ENCODE measurements at places on chromosomes 5 and 9. TPM values are rescaled to one million over a fixed set of nuclear protein-coding genes. Genes with fewer than 3 reads are reported as not detected.

Gene PTGDS
- total RNA-seq: 30.8 TPM

Gene LCN15
- not detected for total RNA-seq

Gene GLT6D1
- not detected for total RNA-seq

Gene GLRA1
- total RNA-seq: not detected

- no peaks in the 10 kb centered on the region for H3K36me3 ChIP-seq
- DNase-seq: peak; percentile 61
- no peaks in the 10 kb centered on the region for H3K4me1 ChIP-seq
- no peak overlapping the region for H3K4me3 ChIP-seq
- H3K27me3 ChIP-seq: no peaks in the 10 kb centered on the region
These were observed 299.4 kb downstream of the COX7C start for GRCh38 chr5:86917117-86917579.

DNA sequence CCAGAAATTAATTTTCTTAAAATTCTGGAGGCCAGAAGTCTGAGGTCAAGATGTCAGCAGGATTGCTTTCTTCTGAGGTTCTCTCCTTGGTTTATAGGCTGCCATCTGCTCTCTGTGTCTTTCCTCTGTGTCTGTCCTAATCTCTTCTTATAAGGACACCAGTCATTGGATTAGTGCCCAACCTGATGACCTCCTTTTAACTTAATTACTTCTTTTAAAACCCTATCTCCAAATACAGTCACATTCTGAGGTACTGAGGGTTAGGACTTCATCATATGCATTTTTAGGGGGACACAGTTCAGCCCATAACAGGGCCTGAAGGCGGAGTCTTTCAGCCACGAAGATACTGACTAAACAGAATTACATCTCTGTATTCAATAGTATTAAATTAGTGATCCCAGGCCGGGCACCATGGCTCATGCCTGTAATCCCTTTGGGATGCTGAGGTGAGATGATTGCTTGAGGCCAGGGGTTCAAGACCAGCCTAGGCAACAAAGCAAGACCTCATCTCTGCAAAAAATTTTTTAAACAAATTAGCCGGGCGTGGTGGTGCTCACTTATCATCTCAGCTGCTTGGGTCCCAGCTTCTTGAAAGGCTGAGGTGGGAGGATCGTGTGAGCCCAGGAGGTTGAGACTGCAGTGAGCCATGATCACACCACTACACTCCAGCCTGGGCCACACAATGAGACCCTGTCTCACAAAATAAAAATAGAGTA lies 5.9 kb upstream of the RPS6 start:
- no peak for DNase-seq
- H3K36me3 ChIP-seq: no peaks in the 10 kb centered on the region
- no peak overlapping the region for H3K27ac ChIP-seq
- H3K4me1 ChIP-seq: no peaks in the 10 kb centered on the region
- H3K4me3 ChIP-seq: no peak overlapping the region
- H3K27me3 ChIP-seq: no peaks in the 10 kb centered on the region

GRCh38 chr9:34988218-34989002 lies 1.1 kb upstream of the DNAJB5 start:
- peaks cover 33% of the 10 kb centered on the region for H3K4me1 ChIP-seq
- peak overlapping the region; percentile 25 for H3K27ac ChIP-seq
- DNase-seq: no peak
- no peaks in the 10 kb centered on the region for H3K27me3 ChIP-seq
- no peaks in the 10 kb centered on the region for H3K36me3 ChIP-seq
- peak overlapping the region; percentile 71 for H3K4me3 ChIP-seq

DNA sequence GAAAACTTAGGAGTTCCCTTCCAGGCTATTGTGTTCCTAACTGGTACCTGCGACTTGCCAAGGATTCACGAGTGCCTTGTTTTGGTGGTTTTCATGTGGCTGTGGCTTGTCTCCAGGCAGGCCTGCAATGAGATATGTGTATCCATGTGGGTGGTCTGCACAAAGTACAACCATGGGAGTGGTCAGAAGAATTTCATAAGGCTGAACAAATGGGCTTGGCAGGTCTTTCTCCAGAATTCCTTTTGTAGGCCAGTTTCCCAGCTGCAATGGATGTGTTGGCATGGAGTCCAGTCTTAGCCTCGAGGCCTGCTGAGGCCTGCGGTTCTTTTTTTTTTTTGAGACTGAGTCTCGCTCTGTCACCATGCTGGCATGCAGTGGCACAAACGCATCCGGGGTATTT lies 28.8 kb upstream of the MELK start:
- H3K27me3 ChIP-seq: no peaks in the 10 kb centered on the region
- H3K4me1 ChIP-seq: no peaks in the 10 kb centered on the region
- no peaks in the 10 kb centered on the region for H3K36me3 ChIP-seq
- no peak overlapping the region for H3K27ac ChIP-seq
- peak; percentile 59 for DNase-seq

DNA sequence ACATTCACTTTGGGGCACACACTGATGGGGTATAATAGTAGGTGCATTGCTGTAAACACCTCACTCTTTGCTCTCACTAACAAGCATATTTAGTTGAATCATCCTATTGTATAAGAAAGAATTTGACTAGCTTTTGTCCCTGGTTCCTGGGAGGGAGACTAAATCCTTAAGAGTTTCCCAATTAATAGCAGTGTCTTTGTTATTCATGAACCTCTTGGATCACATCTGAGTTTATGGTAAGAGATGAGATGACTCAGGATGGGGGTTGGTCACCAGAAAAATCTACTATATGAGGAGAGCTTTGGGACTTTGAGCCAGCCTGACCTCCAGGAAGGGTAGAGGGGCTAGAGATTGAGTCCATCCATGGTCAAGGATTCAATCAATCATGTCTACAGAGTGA lies 56.8 kb downstream of the PUM3 start:
- H3K27ac ChIP-seq: no peak overlapping the region
- DNase-seq: no peak
- H3K4me3 ChIP-seq: no peak overlapping the region
- peaks cover 31% of the 10 kb centered on the region for H3K36me3 ChIP-seq
- no peaks in the 10 kb centered on the region for H3K27me3 ChIP-seq
- H3K4me1 ChIP-seq: no peaks in the 10 kb centered on the region

DNA sequence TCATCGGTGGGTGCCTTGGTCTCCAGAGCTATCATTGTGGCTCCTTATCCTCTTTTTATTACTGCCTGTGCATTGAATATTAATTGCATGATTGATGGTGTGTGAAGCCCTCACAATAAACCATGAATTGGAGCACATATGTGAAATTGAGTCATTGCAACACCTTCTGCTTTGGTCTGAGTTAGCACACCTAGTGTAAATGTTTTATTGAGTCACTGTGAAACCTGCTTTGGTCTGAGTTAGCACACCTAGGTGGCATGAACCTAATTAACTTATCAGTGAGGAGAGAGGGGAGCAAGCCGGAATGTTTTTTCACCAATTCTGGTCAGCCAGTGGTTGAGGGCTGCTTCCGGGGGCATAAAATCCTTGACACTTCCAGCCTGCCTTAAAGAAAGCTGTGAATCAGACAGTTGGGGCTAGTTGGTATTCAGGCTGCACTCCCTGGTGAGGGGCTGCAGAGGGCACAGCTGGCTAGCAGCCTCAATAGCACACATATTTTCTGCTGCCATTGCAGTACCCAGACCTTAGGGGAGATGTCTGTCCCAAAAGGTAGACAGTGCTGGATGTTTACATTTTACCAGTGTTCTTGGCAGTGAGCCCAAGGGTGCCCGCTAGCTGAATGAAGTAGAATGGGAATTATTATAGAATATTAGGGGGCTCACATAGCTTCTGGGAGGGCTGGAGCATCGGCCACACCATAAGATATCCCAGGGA lies 76.5 kb upstream of the GOLM1 start:
- no peak overlapping the region for H3K27ac ChIP-seq
- H3K4me1 ChIP-seq: no peaks in the 10 kb centered on the region
- H3K4me3 ChIP-seq: no peak overlapping the region
- H3K27me3 ChIP-seq: no peaks in the 10 kb centered on the region
- no peak for DNase-seq

DNA sequence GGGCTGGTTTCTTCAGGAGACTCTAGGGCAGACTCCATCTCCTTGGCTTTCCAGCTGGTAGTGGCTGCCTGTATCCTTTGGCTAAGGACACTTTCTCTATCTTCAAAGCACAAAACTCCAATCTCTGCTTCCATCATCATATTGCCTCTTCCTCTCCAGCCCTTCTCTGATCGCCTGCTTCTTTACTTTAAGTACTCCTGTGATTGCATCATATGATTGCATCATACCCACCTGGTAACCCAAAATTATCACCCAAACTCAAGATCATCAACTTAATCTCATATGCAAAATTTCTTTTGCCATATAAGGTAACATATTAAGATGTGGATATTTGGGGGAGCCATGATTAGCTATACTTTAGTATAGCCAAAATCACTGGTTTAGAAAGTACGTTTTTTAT lies 1092.6 kb upstream of the CDH6 start:
- H3K4me1 ChIP-seq: no peaks in the 10 kb centered on the region
- no peak for DNase-seq

GRCh38 chr5:135245521-135246499 lies 153.2 kb downstream of the MACROH2A1 start:
- H3K4me1 ChIP-seq: peaks cover 45% of the 10 kb centered on the region
- peak; percentile 23 for DNase-seq
- H3K27ac ChIP-seq: peak overlapping the region; percentile 85
- H3K27me3 ChIP-seq: no peaks in the 10 kb centered on the region
- H3K36me3 ChIP-seq: no peaks in the 10 kb centered on the region
- H3K4me3 ChIP-seq: no peak overlapping the region

GRCh38 chr5:56449071-56449640 lies 216.0 kb upstream of the ANKRD55 start:
- H3K36me3 ChIP-seq: no peaks in the 10 kb centered on the region
- DNase-seq: no peak
- no peaks in the 10 kb centered on the region for H3K4me1 ChIP-seq
- no peaks in the 10 kb centered on the region for H3K27me3 ChIP-seq
- H3K27ac ChIP-seq: no peak overlapping the region
- H3K4me3 ChIP-seq: no peak overlapping the region

DNA sequence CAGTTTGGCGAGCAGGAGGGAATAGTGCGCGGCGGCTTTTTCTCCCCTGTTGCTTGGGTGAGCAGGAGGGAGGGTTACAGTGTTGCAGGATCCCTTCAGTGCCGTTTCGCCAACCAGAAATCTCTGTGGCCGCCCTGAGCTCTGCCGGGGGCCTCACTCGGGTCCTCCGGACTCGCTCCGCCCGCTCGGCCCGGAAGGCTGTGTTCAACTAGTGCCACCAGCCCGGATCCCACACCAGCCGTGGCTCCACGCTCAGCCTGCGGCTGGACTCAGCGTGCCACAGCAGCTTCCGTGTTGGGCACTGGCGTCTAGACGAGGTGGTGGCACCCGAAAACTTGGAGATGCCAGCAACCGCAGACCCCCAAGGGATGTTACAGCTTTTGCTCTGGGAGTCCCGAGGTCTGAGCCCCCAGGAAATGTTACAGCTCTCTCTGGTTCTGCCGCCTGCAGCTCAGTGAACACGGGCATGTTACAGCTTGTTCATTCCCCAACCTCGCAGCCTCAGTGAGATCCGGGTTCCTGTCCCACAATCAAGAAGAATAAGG lies 16.0 kb upstream of the OR13C9 start:
- no peaks in the 10 kb centered on the region for H3K4me1 ChIP-seq
- H3K4me3 ChIP-seq: no peak overlapping the region
- H3K27me3 ChIP-seq: no peaks in the 10 kb centered on the region
- H3K27ac ChIP-seq: no peak overlapping the region
- H3K36me3 ChIP-seq: no peaks in the 10 kb centered on the region

DNA sequence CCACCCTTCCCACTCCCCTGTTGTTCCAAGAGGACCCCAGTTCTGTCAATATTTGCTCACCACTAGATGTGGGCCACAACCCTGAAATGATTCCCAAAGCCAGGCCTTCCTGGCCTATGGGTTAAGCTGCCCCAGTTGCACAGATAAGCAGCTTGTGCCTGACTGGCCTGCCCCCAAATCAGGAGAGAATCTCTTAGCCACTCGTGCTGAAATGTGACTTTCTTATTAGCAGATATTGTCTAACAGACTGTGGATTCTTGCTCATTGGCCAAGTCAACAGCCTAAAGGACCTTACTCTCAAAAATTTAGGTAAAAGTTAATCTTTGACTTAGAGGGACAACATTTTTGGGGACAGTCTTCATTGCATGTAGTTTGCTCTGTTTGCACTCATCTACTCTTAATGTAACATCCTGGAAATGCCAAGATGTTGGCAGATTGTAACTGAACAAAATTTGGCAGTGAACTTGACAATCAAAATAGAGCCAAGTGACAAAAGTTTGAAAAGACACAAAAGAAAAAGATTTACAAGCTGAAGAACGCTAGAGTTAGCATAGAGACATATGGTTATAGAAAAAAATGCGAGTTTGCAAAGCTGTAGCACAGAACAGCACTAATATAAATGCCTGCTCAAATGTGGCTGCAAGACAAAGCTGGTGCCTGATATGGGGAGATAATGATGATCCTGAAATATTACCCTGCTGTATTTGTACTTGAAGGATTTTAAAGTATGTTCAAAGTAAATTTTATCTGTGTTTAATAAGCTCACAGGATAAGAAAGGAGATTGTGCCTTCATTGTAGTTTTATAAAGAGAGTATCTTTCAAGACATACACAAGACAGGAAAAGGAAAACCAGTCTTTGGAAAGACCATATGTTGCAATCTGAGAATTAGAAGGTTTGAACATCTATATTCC lies 29.0 kb upstream of the FSD1L start:
- no peaks in the 10 kb centered on the region for H3K27me3 ChIP-seq
- DNase-seq: no peak
- H3K4me3 ChIP-seq: no peak overlapping the region
- peaks cover 9% of the 10 kb centered on the region for H3K4me1 ChIP-seq
- H3K36me3 ChIP-seq: no peaks in the 10 kb centered on the region

DNA sequence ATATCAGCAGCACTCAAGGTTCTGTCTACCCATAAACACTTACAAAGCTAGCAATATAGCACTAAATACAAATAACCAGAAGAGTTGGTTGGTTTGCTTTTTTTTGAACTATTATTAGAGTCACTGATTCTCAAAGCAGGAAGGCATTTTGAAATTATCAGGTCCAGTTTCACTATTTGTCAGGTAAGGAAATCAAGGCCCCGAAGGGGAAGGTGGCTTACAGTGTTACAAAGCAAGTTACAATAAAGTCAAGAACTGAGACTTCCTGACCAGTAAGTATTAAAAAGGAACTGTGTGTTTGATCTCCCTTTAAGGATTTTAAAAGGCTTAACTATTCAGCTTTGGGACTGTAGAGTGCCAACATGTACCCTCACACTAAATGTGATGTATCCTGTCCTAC lies 10.8 kb downstream of the C5orf15 start:
- H3K4me3 ChIP-seq: no peak overlapping the region
- H3K27ac ChIP-seq: no peak overlapping the region
- no peaks in the 10 kb centered on the region for H3K27me3 ChIP-seq

- DNase-seq: no peak
- no peaks in the 10 kb centered on the region for H3K27me3 ChIP-seq
- H3K4me3 ChIP-seq: no peak overlapping the region
- H3K4me1 ChIP-seq: no peaks in the 10 kb centered on the region
These were observed 18.3 kb downstream of the BRD3OS start for GRCh38 chr9:134043531-134043988.

Data from stomach (tissue), 19 donors.